NCI-H2227 treated with DMSO at 0.1 percent for 48 hours (cell line): ENCODE measurements at places on chromosomes 2 and 18.

GRCh38 chr18:44882163-44882868 is 201.6 kb downstream of the SETBP1 start:
- peak; percentile 78 for DNase-seq

DNA sequence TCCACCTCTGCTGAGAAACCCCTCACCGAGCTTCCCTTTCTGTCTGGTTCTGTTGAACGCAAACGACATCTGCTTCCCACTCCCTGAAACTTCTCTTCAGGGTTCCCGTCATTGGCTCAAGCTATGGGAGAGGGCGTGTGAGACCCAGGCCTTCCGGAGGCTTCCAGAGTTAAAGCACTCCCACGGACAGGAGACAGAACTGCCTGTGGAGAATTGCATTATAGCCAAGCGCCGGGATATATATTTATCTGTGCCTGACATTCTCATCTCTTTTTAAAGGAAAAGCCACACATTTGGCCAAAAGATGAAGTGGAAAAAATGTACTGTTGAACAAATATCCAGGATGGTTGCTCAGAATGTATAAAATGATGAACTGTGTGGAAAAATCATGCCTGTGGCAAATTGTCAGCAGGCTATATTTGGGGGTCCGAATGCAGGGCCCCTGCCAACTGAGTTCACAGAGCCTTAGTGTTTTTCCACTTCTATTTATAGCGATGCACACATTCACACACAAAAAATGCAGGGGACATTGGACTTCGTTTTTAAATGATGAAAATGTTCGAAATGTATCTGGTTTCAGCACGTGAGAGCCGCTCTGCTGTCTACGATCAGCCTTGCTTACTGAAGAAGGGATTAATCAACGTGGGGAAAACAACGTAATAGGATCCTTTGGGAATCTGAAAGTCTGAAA is 59.5 kb downstream of the E2F6 start:
- DNase-seq, result no peak

DNA sequence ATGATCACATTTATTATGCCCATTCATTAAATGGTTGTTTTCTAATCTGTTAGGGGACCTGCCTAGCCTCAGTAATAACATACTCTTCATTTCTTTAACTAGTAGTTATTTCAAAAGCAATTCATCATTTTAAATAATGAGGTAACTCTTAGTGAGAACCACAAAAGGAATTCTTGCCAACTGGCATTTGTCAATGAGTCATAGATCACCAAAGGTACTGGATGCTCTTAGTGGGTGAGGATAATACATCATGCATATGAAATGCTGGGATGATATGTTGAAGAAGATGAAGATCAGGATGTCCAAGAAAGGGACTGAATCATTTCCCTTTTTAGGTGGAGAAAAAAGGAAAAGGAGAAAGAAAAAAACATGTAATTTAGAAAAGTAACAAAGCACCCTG is 826.2 kb upstream of the DDX18 start:
- DNase-seq, result no peak

- no peak for DNase-seq
Measured at GRCh38 chr2:107582487-107582886, 244.2 kb upstream of the RGPD4 start.

- DNase-seq, result no peak
Measured at GRCh38 chr2:98240786-98241398, 105.4 kb upstream of the CNGA3 start.

DNA sequence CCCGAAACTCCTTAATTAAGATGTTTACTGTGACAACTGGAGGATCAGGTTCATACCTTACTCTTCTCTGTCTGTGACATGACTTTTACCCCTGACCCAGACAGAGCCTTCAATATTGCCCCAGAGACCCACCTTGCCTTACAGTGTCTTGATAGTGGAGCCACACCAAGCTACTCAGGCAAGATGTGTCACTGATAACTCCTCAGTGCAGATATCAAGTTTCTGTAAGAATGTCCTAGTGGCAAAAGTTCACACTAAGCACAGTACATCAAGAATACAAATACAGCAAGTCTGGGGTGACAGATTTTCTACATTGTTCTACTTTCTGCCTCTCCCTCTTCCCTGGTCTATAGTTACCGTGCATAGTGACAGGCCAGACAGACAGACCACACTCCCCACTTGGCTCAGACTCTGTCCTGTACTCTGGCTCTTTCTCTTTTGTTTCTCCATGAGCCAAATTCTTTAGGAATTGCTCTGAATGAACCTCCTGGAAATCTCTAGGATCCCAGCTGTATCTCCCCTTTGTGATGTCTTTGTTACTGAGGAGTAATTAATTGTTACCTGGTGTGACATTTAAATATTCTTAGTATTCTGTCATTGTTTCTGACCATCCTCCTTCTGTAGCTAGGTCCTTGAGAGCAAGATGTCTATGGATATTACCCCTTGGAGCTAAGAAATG is 24.1 kb upstream of the APOB start:
- no peak for DNase-seq

GRCh38 chr2:70817284-70817954 is 3.0 kb downstream of the CLEC4F start:
- no peak for DNase-seq

GRCh38 chr2:144161061-144161460 is 358.9 kb downstream of the ZEB2 start:
- no peak for DNase-seq

DNA sequence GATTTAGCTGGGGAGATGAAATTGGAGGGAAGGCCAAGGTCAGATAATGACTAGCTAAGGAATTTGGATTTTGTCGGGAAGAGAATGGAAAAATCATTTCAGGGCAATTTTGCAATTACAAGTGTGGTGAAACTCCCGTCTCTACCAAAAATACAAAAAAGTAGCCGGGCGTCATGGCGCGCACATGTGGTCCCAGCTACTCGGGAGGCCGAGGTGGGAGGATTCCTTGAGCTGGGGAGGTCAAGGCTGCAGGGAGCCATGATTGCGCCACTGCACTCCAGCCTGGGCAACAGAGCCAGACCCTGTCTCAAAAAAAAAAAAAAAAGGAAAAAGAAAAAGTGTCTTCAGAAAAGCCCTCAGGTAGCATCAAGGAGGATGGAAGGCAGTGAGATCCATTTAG is 1.2 kb upstream of the TXNL1 start:
- no peak for DNase-seq

GRCh38 chr2:138948070-138948539 is 167.9 kb upstream of the NXPH2 start:
- DNase-seq, result peak; percentile 88

DNA sequence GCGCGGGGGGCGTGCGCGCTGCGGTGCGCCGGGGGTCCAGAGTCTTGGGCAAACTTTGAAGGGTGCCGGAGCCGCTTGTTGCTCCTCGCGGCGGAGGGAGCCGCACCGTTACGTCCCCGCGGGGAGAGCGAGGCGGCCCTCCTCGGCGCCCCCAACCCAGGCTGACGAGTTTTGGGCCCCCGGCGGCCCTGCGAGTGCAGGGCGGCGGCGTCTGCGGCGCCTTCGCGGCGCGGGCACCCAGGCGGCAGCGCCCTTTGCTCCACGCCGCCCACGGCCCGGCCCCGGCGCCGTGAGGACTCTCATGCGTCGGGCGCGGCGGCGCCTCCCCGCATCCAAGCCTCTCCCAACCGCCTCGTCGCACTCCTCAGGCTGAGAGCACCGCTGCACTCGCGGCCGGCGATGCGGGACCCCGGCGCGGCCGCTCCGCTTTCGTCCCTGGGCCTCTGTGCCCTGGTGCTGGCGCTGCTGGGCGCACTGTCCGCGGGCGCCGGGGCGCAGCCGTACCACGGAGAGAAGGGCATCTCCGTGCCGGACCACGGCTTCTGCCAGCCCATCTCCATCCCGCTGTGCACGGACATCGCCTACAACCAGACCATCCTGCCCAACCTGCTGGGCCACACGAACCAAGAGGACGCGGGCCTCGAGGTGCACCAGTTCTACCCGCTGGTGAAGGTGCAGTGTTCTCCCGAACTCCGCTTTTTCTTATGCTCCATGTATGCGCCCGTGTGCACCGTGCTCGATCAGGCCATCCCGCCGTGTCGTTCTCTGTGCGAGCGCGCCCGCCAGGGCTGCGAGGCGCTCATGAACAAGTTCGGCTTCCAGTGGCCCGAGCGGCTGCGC is 814 bp downstream of the FZD7 start:
- peak; percentile 38 for DNase-seq

DNA sequence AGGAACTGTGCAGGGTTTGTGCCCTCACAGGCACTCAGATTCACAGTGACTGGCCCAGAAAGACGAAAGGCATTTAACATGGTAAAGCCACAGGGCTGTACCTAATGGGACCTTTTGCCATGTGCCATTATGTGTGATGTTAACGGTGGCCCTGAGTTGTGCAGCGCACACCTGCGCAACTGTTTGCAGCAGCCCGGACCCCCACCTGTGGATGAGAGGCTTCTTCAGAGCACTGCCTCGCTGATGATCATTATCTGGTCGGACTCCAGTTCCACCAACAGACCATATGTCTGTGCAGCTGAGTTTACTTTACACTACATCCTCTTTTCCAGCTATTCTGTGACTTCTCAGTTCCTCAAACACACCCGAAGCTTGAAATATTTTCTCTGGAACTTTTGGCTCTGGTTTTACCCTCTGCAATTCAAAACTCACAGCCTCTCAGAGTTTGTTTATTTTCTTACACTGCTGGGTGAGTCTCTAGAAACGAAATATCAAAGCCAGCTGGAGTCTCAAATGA is 35.6 kb upstream of the UBE2F start:
- no peak for DNase-seq

DNA sequence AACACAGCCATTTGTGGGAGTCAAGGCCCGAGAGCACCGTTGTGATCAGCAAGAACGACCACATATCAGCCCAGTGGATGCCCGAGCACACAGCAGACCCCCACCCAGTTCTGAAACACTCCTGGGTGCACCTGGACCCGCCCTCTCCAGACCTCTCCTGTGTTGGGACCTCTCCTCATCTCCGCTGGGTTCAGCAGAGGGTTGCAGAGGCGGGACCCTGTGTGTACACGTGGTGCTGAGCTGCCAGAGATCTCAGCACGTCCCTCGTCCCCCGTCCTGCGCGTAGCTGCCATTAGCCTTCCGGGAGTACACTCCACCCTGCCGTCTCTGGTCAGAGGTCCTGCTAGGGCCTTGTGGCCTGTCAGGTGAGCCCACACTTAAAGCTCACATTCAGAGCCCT is 51.7 kb downstream of the ADI1 start:
- no peak for DNase-seq

GRCh38 chr18:3603421-3604234 is 153.7 kb downstream of the TGIF1 start:
- DNase-seq, result no peak

DNA sequence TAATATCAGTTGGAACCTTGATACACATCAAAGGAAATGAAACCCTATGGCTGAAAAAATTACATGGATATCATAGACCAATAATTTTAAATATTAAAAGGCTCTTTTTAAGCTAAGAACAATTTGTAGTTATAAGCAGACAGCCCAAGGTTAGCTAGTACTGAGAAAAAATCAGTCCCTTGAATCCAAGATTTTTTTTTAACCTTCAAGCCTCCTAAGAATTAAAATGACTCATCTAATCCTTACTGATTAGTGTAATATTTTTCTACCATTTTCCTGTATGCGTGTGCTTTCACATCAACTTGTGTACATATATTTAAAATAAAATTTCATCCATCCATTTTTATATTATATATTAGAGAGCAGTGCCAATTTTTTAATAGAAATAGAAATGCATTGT is 1004.9 kb upstream of the ZEB2 start:
- DNase-seq, result no peak

DNA sequence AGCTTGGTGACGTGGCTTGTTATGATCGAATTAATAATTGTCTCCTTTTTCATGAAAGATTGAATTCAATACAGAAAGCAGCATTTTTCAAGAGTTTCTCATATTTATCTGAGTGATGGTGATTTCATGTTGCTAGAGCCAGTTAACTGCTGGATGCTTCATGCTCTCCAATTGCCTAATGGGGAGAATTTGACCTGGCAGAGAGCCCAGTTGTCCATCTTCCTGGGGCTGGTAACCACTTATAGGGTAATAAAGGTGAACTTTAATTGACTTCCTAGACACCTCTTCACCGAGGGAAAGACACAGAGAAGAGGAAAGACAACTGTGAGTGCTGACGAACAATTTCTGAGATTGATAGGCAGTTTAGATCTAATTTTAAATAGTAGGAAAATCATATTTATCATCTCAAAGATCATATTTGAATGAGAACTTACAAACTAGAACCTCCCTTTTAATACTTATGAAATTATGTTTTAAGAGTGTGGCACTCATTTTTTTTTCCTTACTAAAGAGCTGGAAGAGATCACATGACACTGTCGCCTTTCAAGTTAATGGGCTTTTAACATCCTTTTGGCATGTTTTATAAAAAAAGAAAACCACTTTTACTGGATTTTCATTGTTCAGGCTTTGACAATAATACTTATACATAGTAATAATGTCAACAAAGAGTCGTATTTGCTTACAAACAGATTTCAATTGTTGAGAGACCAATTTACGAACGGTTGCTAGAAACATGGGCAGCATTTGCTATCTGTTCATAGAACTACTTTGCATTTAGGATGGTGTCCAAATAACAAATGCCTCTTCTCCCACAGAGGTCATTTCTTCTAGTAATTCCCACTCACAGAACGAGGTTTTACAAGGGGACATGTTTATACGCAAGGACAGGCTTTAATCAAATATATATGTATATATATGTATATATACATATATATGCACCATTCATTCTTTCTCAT is 153.3 kb downstream of the RAPGEF4 start:
- DNase-seq, result peak; percentile 97
